Tracheal epithelial cell (primary cell): ENCODE measurements at places on chromosomes 12 and 14. TPM values are rescaled to one million over a fixed set of nuclear protein-coding genes. Genes with fewer than 3 reads are reported as not detected.

The SLCO1B3 gene
- total RNA-seq: 3.2 TPM in 1 of 2 replicates, not detected in the other

The PDE3A gene
- total RNA-seq: not detected in 2 replicates

The BHLHE41 gene
- total RNA-seq: under 0.01 and 0.72 TPM in 2 replicates

The CDK2 gene
- total RNA-seq: 9.4 and 26.5 TPM in 2 replicates

The ACRBP gene
- not detected in 2 replicates for total RNA-seq

The OR4E2 gene
- not detected in 2 replicates for total RNA-seq

The RNF41 gene
- total RNA-seq: 117 and 128 TPM in 2 replicates

The ANGEL1 gene
- 5.8 and 11.7 TPM in 2 replicates for total RNA-seq

The TMEM132C gene
- total RNA-seq: not detected in 2 replicates

The PZP gene
- total RNA-seq: not detected in 2 replicates

The PPP1R1A gene
- total RNA-seq: 0.72 TPM in 1 of 2 replicates, not detected in the other

The GRIP1 gene
- total RNA-seq: 4.6 and 5.5 TPM in 2 replicates

The MYF5 gene
- not detected in 2 replicates for total RNA-seq

The KRT6C gene
- 22.0 and 155 TPM in 2 replicates for total RNA-seq

The P2RX2 gene
- not detected in 2 replicates for total RNA-seq

The CEP170B gene
- 36.0 and 49.9 TPM in 2 replicates for total RNA-seq

The ADAMTS20 gene
- total RNA-seq: not detected in 2 replicates

The KRT74 gene
- total RNA-seq: under 0.01 TPM in 1 of 2 replicates, not detected in the other

The SSPN gene
- total RNA-seq: 1.5 and 3.4 TPM in 2 replicates

The PTPRR gene
- 0.96 TPM in 1 of 2 replicates, not detected in the other for total RNA-seq

The SPIC gene
- not detected in 2 replicates for total RNA-seq

The ACOT6 gene
- 0.24 and 0.43 TPM in 2 replicates for total RNA-seq

The DCAF5 gene
- 8.4 and 11.1 TPM in 2 replicates for total RNA-seq

The PROX2 gene
- total RNA-seq: under 0.01 TPM in 1 of 2 replicates, not detected in the other

The BATF gene
- total RNA-seq: 0.24 and 10.0 TPM in 2 replicates

The PHC1 gene
- total RNA-seq: 6.7 and 9.4 TPM in 2 replicates

The KANSL2 gene
- total RNA-seq: 35.9 and 67.6 TPM in 2 replicates

The RFX4 gene
- total RNA-seq: not detected in 2 replicates
